ENCODE measurements at places on chromosomes 5 and 9. TPM values are rescaled to one million over a fixed set of nuclear protein-coding genes. Genes with fewer than 3 reads are reported as not detected.

Gene PTGES2
- total RNA-seq = 123 TPM

Gene STK32A
- total RNA-seq = not detected

Gene FGF10
- total RNA-seq = not detected

Gene HBEGF
- total RNA-seq = 3.8 TPM

Gene PRRX2
- total RNA-seq = 0.57 TPM

Gene GABRB2
- total RNA-seq = not detected

Gene BARX1
- not detected for total RNA-seq

Gene EGFL7
- 4.3 TPM for total RNA-seq

Gene MAP1B
- 0.41 TPM for total RNA-seq

Gene SH3GL2
- total RNA-seq = not detected

Gene CTXN3
- total RNA-seq = not detected
